A549 treated with dexamethasone at 1 μM for 4 hours (cell line): ENCODE measurements at places on chromosomes 4 and X. TPM values are rescaled to one million over a fixed set of nuclear protein-coding genes. Genes with fewer than 3 reads are reported as not detected.

The AMOT gene
- total RNA-seq, result 0.02 to 0.05 TPM (median 0.03 TPM) in 4 of 5 replicates, not detected in the other

The ELF4 gene
- total RNA-seq, result 25.0 to 31.6 TPM (median 29.7 TPM) in 5 replicates

The EMD gene
- 134 to 157 TPM (median 149 TPM) in 5 replicates for total RNA-seq

The TCEAL9 gene
- total RNA-seq, result 87.4 to 163 TPM (median 89.3 TPM) in 5 replicates

The CPE gene
- total RNA-seq, result 1.5 to 2.1 TPM (median 2.0 TPM) in 5 replicates

The BST1 gene
- 14.6 to 22.0 TPM (median 15.8 TPM) in 5 replicates for total RNA-seq

The ADGRG2 gene
- 8.7 to 14.3 TPM (median 12.7 TPM) in 5 replicates for total RNA-seq

The TEX28 gene
- total RNA-seq, result 0.09 TPM in 1 of 5 replicates, not detected in the others

The RASSF6 gene
- 0.71 to 0.88 TPM (median 0.81 TPM) in 5 replicates for total RNA-seq
